Activated naive CD8-positive, alpha-beta T cell treated with anti-CD3 and anti-CD28 coated beads, Interleukin-2, amount 10 ng/mL, durations not matched to agents 7 days and 5 days (primary cell): ENCODE measurements at places on chromosomes 12 and 14. TPM values are rescaled to one million over a fixed set of nuclear protein-coding genes. Genes with fewer than 3 reads are reported as not detected.

The SPTB gene
- not detected for total RNA-seq

The OR6C2 gene
- not detected for total RNA-seq

The C12orf42 gene
- 5.4 TPM for total RNA-seq

The RASAL1 gene
- 2.3 TPM for total RNA-seq

The IFI27 gene
- total RNA-seq: 274 TPM

The GNPNAT1 gene
- total RNA-seq: 9.7 TPM

The HNF1A gene
- total RNA-seq: not detected
